Aorta (tissue), 5 donors: ENCODE measurements at places on chromosomes 2 and 18.

DNA sequence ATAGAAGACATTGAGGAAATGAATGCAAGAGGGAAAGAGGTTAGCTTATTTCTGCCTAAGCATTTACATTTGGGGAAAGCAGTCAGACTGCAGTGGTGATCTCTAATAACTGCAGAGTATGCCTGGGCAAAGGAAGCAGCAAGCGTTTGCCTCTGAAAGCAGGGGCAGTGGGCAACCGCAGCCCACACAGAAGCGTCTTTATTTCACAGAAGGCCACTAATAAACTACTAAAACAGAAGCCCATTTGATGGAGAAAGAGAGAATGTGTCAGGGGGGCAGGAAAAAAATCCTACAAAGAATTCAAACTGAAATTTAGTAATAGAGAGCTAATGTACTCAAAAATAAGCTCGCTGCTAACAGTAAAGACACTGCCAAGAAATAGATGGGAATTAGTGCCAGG is 53.1 kb downstream of the LRRTM4 start:
- DNase-seq, result no peak

DNA sequence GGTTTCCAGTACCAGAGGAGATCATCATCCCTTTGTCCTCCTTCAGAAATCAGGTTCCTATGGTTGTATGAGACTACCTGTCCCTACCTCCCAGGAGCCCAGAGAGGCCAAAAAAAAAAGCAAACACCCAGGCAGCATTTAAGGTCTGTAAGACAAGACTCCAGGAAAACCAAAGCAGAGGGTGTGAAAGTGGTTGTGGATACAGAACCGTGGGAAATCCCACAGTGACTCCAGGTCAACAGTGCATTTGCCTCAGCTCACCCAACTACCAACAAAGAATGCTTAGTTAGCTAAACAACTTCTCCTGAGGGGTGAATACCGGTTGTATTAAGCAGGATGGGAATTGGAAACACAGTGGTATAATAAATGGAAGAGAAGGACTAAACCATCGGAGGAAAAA is 83.6 kb downstream of the LBH start:
- no peak for DNase-seq

- DNase-seq, result no peak
Observed at GRCh38 chr2:190482451-190482850, 52.1 kb downstream of the NEMP2 start.

- peak; percentile 72 for DNase-seq
Observed at GRCh38 chr18:34977838-34978532, 63.2 kb upstream of the MAPRE2 start.

DNA sequence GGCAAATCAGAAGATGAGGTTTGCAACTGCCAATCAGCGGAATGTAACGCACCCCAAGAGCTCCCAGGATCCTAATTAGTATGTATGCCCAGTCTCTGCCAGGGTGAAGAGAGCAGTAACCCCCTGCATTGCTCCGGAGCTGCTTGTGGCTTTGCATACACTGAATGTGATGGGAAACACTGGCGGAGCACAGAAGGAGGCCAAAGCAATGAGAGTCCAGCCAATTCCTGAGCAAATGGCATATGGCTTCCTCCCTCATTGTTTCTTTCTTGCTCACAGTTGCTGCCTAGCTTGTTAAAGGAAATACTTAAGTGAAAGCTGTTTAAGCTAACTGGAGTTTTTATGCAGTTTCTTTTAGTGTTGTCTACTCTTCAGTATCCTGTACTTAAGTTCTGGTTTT is 343.5 kb upstream of the NT5C1B start:
- DNase-seq, result no peak

DNA sequence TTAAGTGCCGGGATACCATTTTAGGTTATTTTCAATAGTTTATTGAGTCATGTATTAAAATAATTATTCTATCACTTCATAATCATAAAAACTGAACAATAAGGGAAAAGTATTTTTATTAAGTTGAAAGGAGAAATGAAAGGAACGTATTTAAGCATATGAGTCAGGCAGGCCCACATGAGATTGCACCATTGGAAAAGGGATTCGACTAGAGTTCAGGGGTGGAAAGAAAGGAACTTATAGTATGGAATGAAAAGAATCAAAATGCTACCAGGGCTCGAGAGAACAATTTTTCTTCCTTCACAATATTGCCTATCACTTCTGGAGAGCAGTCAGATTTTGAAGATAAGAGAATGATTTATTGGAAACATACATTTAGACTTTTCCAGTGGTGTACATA is 516.5 kb upstream of the NETO1 start:
- no peak for DNase-seq
